ENCODE measurements at places on chromosomes 7 and 10.
A peak's percentile ranks its signal among the peaks of the same experiment; 100 is the strongest.

GRCh38 chr7:1939434-1940401 is 269.6 kb downstream of the ELFN1 start:
- no peak for DNase-seq

DNA sequence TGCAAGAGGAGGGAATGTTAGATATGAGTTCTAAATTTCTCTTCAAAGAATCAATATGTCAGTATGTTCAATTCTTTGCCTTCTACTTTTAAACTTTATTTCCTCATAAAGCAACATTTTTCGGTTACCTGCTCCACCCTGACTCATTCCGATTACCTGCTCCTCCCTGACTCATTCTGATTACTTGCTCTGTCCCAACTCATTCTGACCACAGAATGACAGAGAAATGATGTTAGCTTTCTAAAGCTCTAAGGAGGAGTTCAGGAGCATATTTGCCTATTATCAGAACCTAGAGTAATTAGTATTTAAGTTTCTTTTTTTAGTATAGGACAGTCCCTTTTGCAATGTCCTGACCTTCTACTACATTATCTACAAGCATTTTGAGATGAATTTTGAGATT is 24.5 kb upstream of the PPP1R9A start:
- no peak for DNase-seq

DNA sequence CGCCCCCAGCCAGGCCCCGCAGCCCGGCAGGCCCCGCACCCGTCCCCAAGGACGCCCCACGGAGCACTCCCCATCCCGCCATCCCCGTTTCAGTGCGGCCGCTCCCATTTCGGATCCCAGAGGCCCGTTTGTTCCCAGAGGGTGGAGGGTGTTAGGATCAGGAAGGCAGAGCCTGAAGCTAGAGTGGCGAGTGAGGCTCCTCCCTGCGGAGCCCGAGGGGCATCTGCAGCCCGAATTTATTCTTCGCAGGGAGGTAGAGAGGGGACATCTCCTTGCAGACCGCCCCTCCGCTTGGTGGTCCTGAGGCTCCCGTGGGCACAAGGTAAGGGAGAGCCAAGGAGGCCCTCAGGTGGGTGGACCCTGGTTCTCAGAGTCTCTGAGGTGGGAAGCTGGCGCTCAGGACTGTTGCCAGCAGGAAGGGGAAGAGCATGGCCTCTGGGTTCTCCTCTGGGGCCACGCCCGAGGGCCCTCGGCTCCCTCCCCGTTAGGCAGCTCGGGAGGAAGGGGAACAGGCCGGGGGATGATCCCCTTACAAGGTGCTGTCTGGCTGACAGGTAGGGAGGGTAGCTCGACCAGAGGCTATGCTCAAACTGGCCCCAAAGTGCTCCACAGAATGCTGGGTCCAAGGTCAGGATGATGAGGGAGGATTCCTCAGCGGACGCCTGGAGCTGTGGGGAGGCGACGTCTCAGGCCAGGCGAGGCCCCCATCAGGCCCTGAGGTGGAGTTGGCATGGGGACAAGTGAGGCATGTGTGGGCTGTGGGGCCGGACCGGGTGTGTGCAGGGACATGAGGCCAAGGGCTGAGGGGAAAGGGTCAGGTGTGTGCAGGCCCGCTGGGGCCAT is 17.4 kb downstream of the POLL start:
- no peak for DNase-seq

GRCh38 chr7:22688084-22688483 is 38.9 kb upstream of the IL6 start:
- no peak for DNase-seq

DNA sequence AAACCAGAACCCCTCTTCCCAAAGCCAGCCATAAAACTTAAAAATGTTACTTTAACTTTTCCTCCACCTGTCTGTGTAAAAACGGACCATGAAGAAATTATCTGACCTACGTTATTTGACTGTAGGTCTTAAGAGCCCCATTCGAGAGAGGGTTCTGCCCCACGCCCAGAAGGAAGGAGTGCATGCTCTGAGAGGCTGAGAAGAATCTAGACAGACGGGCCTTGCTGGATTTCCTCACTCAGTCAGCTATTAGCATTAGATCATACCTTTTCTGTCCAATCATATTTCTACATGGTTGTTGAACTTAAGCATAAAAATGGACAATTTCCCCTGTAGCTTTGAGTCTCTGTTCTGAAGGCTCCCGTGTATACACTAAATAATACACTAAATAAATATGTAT is 38.1 kb upstream of the WDR11 start:
- no peak for DNase-seq

DNA sequence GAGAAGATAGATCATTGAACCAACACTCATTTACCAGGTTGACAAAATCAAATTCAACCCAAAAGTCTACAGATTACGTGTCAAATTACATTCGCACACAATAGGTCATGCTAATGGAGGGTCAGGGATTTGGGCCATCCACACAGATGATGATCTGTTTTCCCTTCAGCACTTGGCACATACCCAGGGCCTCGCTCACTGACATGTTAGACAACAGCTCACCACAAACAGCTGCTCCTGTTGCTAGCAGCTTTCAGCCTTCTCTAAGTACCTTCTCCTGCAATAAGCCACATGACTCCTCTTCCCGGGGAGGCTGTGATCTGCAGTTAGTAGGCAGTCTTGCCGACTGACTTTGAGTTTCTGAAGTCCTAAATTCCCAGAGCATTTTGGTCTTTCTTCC is 18.4 kb downstream of the NKX2-3 start:
- peak; percentile 9 for DNase-seq

GRCh38 chr7:2126621-2127020 is 106.1 kb downstream of the MAD1L1 start:
- no peak for DNase-seq

- DNase-seq: no peak
Observed at GRCh38 chr10:51186361-51186760, 112.1 kb downstream of the PRKG1 start.

DNA sequence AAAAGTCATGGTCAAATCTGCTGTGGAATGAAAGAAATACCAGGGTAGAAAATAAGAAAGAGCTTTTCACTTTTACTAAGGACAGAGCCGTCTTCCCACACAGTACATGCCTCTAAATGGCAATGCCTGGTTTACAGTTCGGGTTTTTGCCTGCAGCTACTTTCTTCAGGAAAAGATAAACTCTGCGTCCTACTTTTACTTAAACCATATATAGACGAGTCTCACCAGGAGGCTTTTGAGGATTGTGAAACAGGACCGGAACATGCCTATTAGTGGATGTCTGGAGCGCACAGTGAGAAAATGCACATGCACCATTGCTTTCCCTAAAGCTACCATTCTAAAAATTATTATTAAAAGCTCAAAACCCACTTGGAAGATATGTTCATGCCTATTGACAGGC is 70.5 kb downstream of the KLF6 start:
- no peak for DNase-seq

- DNase-seq: no peak
Observed at GRCh38 chr7:158244873-158245723, 342.5 kb downstream of the PTPRN2 start.

GRCh38 chr7:142482891-142483658 is 225.2 kb upstream of the PRSS58 start:
- DNase-seq: no peak

GRCh38 chr10:52268790-52269189 is 45.3 kb upstream of the DKK1 start:
- DNase-seq: no peak

DNA sequence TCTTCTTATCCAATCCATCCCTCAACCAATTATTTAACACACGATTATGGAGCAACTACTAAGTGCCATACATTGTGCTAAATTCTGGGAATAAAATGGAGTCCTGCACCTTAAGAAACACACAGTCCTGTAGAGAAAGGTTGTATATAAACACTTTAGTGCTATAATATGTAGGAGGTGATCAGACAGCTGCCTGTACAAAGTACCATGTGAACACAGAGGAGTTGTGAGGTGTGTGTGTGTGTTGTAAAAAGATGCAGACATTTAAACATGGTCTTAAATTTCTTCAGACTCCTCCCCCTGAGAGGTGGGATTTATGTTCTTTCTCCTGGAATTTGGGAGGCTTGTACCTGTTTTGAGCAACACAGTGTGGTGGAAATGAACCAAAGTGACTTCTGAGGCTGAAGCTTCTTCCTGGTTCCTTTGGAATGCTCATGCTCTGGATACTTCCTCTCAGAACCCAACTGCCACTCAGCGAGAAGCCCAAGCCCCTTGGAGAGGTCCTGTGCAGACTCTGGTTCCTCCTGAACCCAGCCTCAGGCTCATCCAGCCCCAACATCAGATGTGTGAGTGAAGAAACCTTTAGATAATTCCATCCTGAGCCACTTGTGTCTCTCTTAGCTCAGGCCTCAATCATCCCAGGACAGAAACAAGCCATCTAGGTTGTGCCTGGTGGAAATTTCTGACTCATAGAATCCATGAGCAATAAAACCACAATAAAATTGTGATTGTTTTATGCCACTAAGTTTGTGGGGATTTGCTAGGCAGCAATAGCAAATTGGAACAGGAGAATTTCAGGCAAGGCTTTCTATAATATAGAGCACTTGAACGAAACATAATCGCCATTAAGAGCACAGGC is 161.2 kb upstream of the FAM3C start:
- no peak for DNase-seq

DNA sequence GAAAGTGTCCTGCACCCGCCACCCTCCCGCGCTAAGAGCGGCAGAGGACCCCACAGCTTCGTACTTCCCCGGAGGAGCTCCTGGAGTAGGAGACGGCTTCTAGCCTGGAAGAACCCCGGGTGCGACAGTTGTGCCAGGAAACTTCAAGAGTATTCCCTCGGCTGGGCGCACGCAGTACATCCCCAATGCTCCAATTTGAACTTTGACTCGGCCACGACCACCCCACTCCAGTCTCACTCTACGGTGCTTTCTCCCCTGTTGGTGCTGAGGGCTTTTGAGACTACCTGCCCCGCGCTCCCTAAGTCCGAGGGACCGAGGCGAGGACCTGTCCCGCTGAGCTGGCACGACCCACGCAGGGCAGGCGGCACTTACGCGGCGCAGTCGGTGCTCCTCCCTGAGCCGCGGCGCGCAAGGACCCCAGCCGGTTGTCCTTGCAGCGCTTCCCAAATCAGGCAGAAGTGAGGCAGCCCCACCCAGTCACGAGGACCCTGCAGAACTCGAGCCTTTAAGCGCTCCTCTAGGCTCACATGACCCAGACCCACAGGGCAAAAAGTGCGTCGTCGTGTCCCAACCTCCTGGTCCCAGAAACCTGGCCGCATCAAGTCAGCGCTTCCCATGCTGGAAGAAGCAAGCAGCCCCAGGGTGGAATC is at the start of gene CPVL:
Gene CPVL (minus strand): TSS at position 481 of the 650 bp plus-strand sequence. CDS start 25,476 bp downstream, outside the sequence.
- DNase-seq: no peak

DNA sequence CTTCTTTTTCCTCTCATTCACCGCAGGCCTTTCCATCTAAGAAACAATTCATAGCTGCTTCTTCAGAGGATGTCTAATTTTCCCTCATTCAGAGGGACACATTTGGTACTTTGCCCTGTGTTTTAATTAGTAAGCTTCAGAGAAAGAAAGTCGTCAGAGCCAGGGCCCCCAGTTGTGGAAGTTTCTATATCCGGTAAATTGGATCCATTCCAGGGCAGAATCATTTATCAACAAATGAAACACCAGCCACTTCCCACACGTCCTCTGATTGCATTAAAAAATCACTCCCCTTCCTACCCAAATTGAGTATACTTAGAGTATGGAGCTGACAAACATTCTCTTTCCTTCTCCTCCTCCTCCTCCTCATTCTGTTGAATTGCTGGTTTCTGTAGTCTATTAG is 205.8 kb upstream of the HDAC9 start:
- DNase-seq: no peak

DNA sequence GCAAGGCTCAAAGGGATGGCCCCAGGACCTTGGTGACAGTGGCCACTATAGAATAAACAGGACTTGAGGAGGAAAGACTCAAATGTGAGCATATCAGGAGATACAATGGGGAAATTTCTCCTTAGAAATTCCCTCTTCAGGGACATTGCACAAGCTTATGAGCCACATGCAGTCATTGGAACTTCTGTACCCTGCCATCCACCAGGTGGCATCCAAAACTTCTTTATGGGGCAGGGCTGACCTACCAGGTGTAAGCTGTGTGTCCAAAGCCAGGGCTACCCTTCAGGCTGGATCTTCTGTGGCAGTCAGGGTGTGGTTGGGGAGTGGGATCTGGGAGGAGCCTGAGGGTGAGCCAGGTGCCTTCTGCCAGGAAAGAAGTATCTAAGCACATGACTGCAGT is 36.6 kb upstream of the LRRC18 start:
- no peak for DNase-seq

DNA sequence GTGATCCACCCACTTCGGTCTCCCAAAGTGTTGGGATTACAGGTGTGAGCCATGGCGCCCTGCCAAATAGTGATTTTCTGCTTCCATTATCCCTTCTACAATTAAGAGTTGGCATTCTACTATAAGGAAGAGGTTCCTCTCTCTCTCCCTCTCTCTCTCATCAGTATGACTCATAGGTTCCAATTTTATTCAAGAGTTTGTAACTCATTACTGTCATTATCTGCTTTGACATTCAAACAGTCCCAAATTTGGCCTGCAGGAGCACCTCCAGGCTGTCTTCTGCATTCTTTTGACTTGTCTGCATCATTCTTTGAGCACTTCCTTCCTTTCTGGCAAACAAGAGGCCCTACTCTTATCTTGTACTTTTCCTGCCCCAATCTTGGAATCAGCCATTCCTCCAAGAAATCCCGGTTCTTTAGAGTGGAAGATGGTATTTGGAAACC is 33.2 kb upstream of the CALU start:
- DNase-seq: no peak

GRCh38 chr10:30439931-30440330 is 5.9 kb downstream of the MAP3K8 start:
- no peak for DNase-seq

All from NCI-H446 (cell line).